ENCODE measurements at places on chromosomes 13 and 19.

DNA sequence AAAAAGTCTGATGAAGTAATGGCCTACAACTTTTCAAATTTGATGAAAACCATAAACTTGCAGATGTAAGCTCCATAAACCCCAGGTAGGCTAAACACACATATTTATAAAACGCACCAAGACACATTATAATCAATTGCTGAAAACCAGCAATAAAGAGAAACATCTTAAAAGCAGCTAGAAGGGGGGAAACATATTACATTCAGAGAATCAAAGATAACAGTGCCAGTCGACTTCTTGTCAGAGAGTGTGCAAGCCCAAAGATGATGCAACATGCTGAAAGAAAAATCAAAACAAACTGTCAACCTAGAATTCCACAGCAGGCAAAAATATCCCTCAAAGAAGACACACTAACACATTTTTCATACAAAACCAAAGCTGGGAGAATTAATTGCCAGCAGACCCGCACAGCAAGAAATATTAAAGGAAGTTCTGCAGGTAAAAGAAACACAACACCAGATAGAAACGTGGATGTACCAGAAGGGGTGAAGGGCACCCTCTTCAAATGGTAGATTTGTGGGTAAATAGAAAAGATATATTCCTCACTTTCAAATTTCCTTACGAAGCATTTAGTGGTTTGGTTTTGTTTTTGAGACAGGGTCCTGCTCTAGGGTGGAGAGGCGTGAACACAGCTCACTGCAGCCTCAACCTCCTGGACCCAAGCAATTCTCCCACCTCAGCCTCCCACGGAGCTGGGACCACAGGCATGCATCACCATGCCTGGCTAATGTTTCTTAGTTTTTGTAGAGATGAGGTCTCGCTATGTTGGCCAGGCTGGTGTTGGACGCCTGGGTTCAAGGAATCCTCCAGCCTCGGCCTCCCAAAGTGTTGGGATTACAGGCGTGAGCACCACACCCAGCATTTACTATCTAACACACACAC lies 16.5 kb upstream of the ATP1A3 start:
- DNase-seq, result no peak

DNA sequence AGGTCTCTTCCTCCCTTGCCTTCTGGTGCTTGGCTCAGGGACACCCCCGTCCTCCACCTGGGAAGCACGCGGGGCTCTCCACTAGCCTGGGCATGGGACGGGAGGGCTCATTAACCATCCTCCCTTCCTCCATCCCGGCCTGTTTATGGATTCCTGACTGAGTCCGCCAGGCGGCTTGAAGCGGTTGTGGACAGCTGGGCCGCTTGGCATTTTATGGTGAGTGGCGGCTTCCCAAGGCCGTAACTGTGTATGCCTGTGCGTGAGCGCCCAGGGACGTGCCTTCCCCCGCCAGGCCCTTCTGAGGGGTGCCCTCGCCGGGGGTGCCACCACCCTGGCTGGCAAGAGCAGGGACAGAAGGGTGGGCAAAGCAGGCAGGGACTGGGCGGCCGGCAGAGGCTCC lies 202.8 kb downstream of the URI1 start:
- no peak for DNase-seq

DNA sequence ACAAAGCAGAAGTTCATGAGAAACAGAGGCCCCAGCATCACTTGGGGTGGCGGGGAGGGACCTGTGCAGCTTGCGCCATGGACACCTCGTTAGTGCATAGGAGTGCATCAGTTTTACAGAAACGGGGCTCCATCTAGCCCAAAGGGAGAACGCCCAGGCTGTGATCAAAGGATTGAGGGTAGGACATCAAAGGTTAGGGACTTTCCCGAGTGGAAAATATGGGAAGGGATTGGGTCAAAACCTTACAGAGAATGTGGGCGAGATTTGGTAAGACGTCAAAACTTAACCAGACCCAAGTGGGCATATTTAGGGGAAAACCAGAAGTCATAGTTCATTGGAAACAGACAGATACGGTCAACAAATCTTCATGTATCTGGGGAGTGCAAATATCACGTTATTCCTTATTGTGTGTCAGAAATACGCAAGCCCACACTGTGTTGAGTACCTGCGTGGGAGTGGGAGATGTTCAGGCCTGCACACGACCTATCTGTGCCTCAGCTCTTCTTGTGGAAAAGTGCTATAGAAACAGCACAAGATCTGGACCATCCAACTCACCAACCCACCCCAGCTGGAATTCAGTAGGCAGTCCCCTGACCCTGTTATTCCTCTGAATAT lies 9.4 kb upstream of the GRAMD1A start:
- DNase-seq, result no peak

GRCh38 chr13:52737965-52738364 lies 1.7 kb downstream of the CNMD start:
- DNase-seq, result no peak

GRCh38 chr13:109697936-109698335 lies 88.4 kb downstream of the IRS2 start:
- no peak for DNase-seq

DNA sequence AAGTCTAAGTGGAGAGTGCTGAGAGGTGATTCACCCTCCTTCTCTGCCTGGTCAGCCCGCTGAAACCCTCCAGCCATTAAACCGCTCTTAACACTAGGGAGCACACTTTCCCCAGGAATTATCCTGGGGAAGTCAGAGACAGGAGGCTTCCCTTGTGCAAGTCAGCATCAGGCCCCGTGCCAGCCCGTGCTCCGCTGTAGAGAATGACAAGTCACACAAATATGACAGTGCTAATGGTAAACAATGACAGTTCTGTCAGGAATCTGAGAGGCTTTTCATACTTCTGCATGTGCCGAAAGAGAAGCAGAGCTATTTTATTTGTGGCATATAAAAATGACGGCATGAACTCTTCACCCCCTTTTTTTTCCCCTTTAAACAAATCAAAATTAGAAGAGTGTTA lies 816.9 kb upstream of the SLC10A2 start:
- peak; percentile 58 for DNase-seq

DNA sequence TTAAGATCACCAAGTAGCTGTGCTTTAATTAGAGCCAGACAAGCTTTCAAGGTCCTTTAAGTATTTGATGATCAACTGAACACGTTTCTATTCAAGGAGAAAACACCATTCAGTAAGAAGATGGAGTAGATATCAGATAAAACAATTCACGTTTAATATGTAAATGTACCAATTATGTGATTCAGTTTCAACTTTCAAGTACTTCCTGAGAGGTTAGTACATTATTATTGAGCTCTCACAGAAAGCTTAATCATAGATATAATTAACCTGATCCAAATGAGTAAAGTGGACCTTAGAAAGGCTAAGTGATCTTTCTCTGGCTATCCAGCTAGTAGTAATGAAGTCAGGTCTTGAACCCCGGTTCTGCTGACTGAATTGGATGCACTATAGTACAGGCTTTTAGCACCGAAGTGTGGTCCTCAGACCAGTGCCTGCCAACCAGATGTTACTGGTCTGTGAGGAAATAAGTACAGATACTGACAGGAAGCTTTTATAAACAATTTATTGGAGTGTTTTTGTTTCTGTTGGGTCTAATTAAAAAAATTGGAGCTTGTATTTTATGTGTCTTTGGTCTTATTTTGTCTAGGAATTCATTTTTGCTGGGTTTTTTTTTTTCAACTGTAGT lies 10.2 kb downstream of the CLN5 start:
- DNase-seq, result no peak

DNA sequence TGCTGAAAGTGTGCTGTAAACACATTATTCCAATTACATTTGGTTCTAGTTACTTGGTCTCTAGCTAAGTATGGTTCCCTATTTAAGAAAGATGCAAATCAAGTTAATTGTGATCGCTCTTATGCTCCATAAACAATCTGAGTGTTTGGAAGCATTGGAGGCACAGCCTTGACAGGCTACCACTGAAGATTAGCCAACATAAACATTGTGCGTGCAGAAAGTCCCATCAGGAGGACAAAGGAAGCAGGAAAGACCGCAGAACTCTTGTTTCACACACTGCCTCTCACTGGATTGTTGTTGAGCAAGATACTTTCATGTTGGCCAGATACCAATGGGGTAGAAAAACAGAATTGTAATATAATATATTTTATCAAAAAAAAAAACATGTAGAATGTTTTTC lies 814.4 kb downstream of the EFNB2 start:
- no peak for DNase-seq

DNA sequence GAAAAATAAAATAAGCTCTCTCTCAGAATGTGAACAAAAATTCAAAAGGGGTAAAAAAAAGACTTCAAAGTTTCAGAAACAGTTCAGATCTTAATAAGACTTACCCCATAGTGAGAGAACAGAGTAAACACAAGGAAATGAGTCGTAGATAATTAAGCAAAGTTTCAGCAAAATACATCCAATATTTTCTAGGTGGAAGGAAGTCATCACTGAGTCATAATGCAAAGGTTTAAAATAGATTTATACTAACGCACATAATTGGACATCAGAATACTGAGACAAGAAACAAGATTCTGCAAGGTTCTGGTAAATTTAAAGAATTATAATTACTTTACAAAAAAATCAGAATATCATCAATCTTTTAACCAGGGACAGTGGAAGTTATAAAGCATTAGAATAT lies 1370.7 kb upstream of the ATXN8OS start:
- DNase-seq, result no peak

DNA sequence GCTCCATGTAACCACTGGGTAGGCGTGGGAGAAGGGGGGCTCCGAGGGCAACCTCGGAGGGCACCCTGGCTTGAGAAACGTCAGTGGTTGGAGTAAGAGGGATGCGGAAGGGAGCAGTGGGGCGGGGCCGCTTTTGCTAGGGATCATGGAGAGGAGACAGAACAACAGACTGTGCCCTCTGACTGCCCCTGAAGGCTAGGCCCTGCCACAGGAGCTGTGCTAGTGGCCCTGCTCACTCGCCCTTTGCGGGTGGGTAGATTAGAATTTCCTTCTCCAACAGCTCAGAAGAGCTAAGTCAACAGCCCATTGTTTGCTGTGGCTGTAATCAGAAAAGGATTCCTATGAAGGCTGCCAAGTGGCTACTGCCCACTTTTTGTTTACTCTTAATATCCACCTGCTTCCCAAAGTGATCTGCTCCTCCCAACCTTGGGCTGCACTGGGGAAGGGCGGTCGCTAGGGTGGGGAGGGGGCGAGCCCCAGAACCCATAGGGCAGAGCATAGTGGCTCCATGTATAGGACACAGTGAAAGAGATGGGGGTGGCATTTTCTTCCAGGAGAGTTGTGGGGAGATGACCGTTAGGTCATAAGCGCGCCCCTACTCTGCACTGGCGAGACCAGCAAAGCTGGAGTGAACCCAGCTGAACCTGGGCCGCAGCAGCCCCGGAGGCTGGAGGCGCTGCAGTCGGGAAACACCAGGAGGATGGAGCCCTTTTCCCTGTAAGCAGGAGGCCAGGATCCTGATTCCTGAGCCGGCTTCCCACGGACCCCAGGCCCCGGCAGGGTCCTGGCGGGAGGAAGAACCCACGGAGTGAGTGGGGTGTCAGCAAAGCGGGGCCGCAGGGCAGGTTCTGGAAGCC lies 1.9 kb upstream of the C1QTNF9 start:
- no peak for DNase-seq

DNA sequence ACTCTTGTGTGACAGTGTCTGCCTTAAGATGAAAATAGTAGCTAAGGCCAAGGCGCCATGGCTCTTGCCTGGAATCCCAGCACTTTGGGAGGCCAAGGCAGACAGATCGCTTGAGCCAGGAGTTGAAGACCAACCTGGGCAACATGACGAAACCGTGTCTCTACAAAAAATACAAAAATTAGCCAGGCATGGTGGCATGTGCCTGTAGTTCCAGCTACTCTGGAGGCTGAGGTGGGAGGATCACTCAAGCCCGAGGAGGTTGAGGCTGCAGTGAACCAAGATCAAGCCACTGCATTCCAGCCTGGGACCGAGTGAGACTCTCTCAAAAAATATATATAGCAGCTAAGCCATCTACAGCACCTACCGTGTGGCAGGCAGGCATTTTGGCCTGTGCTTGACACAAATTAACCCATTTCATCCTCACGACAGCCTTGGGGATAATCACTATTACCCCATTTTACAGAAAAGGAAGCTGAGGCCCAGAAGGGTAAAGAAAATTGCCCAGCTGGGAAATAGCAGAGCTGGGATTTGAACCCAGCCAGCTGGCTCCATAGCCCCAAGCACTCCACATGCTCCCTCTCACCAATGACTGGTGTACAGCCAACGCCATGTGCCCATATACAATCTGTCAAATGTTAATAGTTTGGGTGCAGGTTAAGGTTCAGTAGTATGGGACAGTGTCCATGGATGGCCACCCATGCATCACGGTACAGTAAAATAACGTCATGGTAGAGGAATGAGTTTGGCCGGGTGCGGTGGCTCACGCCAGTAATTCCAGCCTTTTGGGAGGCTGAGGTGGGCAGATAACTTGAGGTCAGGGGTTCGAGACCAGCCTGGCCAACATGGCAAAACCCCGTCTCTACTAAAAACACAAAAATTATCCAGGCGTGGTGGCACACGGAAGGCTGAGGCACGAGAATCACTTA lies 3.1 kb downstream of the SLC1A5 start:
- no peak for DNase-seq

GRCh38 chr19:18716857-18717256 lies 33.4 kb downstream of the CRTC1 start:
- no peak for DNase-seq

GRCh38 chr19:35529241-35530218 lies 1.4 kb upstream of the SBSN start:
- DNase-seq, result no peak

DNA sequence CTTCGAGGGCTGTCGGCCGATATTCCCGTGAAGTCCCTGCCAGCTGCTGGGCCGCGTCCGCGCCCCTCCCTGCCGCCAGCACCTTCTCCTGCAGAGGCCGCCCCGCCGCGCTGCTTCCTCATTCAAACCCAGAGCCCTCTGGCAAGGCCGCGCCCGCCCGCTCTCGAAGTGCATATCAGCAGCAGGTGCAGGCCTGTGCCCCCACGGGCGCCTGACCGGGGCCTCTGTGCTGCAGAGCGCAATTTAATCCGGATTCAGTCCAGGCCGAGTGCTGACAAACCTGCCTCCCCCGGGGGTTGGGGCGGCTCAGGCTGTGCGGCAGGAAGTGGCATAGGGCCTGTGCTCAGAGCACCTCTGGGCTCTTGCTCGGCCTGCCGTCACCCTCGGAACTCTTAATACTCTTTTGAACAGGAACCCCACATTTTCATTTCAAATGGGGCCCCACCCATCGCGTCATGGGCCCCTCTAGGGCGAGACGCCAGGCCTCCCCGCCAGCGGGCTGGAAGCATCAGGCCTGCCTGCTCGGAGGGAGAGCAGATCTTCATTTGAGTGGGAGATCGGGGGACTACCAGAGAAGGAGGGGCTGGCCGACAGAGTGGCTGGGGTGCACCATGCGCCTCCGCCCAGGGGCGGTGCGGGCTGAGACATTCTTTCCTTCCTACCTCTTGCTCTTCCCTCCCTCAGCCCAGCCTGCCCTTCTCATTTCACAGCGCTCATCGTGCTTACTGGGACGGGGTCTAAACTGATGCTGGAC lies 125.7 kb downstream of the TNFRSF19 start:
- peak; percentile 34 for DNase-seq

GRCh38 chr19:2415281-2415972 lies 12.0 kb downstream of the TIMM13 start:
- DNase-seq, result no peak
